ENCODE measurements at places on chromosomes 16 and 17.
A peak's percentile ranks its signal among the peaks of the same experiment; 100 is the strongest.

DNA sequence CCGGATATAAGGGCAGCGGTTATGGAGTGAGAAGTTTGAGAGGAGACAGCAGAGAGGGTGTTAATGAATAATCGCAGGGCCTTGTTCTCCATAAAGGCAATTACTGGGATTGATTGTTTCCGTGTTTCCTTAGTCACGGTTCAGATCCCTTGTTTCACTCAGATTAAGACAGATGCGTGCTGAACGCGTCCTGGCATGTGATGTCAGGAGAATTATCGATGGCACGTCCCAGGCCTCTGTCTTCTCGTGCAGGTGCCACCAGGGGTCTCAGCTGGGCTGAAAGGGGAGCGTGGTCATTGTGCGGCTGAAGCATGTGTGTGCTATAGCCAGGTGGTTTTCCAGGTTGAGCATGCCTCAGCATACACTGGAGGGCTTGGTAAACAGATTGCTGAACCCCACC lies 142.4 kb upstream of the NOL11 start:
- no peak for DNase-seq

DNA sequence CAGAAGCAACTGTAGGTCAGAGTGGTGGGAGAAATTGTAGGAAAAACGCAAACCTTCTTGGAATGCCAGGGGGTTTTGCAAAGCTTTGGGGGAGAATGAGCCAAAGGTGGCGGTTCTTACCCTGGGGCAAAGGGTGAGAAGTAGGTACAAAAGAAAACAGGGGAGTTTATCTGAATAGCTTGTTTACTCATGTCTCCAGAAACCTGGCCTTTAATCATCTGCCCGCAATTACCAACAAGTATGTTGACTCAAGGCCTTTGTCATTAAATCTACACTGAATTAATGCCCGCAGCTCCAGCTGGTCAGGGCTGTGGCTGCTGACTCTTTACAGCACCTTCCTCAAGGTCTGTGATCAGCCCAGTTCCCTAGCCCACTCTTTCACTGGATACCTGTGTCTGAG lies 320.1 kb downstream of the CBLN1 start:
- DNase-seq = no peak

- DNase-seq = no peak
These were observed 30.7 kb downstream of the CDRT4 start for GRCh38 chr17:15436473-15437302.

DNA sequence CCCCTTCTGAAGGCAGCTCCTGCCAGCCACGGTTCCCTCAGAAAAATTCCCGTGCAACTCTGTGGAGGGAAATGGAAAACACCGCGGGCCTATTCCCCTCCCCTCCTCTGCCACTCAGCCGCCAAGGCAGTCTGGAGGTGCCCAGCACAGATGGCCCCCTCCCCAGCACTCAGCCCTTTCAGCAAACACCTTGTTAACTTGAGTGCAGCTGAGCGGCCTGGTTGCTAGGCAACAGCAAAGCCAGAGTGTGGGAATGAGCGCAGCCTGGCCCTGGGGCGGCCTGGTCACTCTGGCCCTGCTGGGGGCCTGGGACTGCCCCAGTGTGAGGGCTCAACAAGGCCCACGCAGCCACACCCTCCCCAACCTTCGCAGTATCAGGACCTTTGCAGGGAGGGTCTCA lies 32.8 kb downstream of the CACNA1G start:
- DNase-seq = peak; percentile 81

GRCh38 chr16:28522792-28523191 lies 16.0 kb downstream of the NUPR1 start:
- no peak for DNase-seq

GRCh38 chr16:9465161-9465560 lies 373.7 kb downstream of the HAPSTR1 start:
- DNase-seq = no peak

DNA sequence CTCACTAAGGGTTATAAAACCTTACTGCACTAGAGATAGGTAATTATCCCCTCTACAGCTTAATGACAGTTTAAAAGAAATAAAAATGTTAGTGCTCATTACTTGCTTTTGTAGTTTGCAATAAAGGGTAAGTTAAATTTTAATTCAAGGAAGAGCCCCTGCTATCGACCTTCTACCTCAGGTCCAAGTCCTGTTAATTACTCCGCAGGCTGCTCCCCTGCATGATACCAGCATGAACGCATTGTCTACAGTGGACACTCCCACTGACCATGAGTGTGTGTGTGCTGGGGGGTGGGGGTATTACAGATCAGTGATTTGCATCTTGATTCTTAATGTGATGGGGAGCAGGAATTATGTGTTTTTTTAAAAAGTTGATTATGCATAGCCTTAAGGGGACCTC lies 103.1 kb downstream of the AATF start:
- no peak for DNase-seq

DNA sequence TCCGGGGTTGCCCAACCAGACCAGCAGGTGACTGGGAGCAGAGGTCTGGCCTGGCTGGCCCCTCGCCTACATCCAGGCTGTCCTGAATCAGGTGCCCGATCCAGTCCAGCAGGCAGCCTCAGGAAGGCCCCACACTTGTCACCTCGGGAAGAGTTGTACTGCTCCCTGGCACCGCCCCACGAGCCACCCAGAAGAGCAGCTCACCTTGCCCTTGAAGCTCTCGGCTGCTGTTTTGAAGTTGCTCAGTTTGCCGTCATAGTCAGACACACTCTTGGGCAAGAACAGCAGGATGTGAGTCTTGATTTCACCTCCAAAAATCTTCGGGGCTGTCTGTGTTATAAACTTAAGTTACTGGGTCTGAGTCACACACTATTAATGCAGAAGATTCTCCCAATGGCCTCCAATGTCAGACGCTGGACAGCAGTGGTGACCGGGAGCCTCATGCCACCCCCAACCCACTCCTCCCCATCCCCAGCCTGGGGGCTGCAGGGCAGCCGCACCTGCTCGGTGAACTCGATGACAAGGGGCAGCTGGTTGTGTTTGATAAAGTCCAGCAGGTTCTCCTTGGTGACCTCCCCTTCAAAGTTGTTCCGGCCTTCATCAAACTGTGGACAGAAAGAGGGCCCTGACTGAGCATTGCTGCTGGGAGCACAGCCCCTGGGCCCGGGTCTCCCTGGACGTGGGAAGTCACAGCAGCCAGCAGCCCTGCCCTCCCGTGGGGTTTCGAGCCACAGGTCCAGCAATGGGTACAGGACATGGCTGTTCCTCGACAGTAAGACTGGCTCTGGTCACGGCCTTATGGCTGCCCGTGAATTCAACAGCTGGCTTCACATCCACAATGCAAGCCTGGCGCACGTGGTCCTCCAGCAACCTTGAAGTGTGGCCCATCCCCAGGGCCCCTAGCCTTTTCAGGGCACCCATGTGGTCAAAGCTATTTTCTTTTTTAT lies 12.2 kb upstream of the PPP1R27 start:
- DNase-seq = no peak

DNA sequence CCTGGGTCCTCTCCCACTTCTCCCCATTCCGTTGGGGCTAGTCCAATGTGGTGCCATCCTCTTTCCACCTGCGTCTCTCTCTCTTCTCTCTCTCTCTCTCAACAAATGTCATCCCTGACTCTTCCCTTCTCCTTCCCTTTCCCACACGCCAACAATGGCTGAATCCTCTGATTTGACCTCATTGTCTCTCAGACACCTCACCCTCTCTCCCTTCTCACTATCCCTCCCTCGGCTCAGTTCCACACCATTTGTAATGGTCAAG lies 628 bp upstream of the ZNF18 start:
- DNase-seq = no peak
